ENCODE measurements at places on chromosomes 1 and 21.

- no peak for DNase-seq
These were observed 3.8 kb downstream of the KANK4 start for GRCh38 chr1:62315387-62315786.

DNA sequence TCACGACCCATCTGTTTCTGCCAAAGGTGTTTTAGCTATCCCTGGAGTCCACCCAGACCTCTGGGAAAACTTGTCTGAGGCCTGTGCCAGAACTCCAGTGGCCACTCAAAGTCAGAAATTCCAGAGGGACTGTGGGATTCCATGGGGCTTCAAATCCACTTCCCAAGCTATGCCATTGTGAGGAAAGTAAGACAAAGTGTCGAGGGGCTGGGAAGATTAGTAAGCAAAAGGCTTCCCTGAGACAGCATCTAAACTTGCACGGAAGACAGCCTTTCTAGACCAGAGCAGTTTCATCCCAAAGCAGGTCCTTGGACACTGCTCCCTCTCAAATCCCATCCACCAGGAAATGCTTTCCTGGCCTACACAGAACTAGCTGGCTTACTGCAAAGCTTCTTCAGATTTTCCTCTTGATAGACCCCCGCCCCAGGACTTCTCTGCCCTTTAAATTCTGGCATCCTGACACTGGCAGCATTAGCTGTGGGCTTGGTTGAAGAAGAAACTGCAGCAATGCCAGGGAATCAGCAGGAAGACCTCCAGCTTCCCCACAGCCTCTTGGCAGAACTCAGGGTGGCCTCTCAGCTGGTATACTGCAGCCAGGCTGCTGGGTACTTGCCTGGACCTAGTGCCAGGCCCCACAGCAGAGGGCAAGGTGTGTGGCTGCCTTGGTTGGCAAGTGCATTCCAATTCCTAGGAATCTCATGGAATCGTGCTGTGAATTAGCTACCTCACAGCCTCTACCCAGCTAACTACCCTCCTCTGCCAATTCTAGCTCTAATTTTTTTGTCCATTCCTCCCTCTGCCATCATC is 27.3 kb upstream of the LMX1A start:
- DNase-seq, result no peak

DNA sequence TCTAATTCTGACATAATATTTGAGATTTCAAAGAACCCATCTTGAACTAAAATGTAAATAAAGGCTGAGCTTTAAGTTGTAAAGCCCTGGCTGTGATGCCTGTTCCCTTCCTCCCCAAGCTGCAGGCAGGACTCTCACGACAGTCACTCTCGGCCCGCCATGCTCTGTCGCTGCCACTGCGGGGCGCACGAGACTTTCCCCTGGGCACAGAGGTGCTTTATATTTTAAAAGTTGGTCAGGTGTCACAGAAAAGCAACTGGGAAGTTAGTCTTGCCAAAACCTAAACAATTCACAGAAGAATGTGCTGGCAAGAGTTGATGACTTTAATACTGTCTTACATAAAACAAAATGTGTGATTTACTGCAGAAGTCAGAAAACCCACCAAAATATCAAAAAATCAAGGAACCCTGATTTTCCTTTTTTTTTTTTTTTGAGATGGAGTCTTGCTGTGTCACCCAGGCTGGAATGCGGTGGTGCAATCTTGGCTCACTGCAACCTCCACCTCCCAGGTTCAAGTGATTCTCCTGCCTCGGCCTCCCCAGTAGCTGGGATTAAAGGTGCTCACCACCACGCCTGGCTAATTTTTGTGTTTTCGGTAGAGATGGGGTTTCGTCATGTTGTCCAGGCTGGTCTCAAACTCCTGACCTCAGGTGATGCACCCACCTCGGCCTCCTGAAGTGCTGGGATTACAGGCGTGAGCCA is 10.7 kb downstream of the LRRC47 start:
- DNase-seq, result no peak

GRCh38 chr1:46558141-46558963 is 6.9 kb upstream of the KNCN start:
- DNase-seq, result no peak

DNA sequence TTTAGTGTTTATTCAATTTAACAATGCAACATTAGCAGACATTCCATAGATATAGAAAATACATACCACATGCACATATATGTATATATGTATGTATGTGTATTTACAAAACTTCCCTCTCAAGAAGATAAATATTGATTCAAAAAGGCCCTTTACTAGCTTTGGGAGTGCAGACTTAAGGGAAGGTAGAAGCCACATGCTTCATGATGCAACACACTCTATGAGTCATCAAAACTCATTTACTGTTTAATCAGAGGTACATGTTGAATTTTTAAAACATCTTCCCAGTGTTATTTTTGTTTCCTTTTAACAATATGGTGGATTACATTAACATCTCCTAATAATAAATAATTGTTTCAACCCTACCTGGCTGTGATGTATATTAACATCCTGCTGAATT is 61.4 kb upstream of the KIRREL1 start:
- DNase-seq, result peak; percentile 26

DNA sequence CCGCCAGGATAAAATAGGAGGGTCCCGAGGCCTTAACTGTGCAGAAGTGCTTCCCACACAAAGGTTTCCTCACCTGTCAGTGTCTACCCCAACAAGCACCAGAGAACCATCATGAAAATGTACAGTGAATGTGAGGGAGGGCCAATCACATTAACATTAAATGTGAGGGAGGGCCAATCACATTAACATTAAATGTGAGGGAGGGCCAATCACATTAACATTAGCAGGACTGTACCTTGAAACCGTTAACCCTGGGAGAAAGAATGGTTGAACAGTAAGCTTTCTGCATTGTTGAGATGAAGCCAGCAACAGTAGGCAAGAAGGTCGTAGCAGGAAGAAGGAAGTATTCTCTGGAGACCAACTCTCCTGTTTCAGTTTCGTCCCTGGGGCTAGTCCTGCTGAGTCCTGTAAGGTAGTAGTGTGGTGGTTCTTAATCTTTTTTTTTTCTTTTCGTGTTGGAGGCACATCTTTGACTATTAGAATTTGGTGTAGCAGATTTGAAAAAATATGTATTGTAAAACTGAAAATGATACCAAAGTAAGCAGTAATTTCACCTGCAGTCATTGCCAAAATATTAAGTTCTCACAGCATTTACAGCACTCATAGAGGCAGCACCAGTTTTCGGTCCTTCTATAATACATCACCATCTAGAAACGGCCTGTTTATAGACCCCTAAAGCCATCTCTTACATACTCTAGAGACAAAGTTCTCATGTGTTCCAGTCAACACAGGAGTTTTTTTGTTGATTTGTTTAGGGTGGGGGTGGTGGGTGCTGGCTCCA is 98.6 kb upstream of the PPP2R5A start:
- no peak for DNase-seq

DNA sequence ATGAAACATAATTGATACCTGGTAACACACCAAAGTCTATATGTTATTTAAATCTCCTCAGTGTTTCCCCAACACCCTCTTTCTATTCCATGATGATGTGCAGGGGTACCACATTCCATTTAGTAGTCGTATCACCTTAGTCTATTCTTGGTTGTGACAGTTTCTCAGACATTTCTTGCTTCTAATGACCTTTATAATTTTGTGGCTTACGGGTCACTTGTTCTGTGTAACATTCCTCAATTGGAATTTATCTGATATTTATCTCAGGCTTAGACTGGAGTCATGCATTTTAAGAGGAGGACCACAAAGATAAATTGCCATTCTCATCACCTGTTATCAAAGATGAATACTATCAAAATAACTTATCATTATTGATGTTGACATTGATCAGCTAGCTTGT is 679.6 kb downstream of the USP25 start:
- no peak for DNase-seq

DNA sequence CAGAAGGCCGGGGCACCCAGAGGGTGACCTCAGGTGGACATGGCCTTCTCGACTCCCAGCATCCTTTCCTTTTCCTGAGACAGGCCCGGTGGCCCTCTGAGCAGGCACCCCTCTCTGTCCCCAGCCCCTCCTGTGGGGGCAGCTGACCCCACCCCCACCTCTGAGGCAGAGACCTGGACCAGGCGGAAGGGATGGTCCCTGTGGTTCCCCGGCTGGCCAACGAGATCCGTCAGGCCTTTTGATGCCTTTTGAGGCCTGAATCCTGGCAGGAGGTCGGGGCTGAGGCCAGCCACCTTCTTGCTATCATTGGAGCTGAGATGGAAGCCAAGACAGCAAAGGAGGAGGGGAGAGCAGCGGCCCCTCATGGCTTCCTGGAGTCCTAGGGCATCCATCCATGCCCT is 50.2 kb upstream of the ACTRT2 start:
- DNase-seq, result no peak

DNA sequence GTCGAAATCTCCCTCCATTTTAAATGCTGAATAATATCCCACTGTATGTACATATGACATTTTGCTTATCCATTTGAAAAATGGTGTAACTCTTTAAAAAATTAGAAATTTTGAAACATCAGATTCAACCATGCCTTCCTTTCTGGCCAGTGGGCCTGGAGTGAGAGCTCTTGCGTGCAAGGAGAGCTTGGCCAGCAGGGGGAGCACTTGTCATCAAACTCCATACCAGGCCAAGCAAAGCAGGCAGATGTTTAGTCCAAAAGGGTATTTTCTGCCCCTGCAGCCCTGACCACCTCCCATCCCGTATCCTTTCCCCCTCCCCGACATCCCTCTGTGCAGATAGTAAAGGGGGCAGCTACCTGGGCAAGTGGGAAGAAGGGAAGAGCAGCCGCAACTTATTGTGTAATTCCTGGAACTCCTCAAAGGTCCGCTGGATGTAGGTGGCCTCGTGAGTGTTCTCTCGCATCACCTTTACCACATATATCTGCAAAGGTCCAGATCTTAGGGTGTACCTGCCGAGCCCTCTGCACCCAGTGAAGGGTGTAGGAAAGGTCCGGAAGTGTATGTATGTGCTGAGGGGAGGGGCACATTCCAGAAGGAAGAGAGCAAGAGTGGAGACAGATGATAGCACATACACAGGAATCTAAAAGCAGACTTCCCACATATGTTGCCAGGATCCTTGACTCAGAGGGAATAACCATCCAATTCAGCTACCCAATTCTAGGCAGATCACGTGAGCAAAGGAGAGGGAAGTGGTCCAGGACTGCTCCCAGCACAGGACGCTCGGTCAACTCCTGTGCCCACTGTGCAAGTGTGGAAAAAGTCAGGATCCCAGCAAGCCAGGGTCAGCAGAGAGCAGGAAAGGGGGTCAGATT is 19.9 kb upstream of the PPP1R15B start:
- peak; percentile 76 for DNase-seq

DNA sequence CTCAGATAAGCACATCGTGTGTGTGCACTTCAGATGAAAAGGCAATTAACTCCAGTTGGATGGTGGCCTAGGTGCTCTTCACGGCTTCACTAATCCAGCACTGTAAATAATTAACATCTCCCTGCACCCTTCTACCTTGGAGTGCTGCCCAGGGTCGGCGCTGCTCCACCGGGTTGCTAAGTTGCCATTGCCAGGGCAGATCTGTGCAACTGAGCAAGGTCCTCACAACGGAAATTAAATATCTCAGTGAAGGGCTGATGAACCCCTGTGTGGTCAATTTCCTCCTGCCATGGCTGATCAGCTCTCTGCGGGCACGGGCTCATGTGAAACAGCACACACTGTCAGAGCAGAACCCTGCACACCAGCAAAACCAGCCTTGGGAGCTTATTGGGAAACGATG is 63.2 kb downstream of the SYDE2 start:
- DNase-seq, result no peak

DNA sequence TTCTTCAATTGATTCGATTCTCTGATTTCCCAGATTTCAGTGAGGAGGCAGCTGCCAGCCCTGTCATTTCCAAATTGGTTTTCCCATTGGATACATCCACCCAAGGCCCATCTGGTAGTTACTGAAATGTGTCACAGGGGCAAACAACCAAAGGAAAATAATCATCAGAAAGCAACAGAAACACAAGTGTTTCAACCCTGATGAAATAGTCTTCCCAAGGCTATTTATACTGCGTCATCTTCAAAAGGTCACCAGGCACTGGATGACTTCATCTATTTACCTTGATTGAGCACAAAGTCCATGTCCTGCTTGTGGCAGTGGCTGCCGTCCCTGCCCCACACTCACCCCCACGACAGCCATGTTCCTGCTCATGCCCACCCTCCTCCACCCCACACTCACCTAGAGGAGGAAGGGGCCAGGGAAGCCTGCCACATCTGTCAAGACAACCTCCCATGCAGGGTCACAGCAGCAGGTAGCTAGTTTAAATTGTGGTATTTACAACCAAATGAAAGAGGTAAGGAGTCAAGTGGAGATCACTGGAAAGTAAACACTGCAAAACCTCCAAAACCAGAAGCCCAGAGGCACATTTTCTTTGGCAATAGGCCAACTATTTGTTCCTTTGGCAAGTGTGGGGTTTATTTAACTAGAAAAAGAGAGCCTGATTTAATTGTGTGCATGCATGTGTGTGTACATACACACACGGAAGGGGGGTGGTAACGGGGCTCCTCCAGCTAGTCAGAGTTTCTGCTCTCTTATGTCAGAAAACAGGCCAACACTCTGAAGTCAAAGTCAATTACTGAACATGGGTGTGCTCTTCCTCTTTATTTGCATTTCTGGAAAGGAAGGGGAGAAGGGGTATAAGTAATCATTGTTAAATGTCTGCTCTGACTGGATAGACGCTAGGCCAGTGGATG is 49.5 kb upstream of the RAB4A start:
- no peak for DNase-seq

DNA sequence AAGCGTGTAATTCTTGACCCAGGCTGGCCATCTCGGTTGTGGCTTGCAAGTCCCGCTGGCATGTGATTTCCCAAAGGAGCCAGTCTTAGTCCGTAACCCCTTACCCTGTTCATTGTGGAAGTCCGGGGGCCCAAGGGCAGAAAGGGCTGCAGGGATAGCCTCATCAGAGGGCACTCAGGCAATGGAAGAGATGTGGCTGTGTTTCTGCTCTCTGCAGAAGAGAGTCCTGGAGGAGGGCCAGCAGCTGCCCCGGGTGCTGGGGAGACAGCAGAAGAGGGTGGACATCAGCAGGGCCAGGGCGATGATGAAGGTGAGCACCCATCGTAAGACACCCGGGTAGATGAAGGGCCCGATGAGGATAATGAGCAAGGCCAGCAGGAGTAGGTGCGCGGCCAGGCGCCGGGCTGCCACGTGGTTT is 830 bp downstream of the RNF186 start:
- DNase-seq, result no peak

- DNase-seq, result peak; percentile 26
These were observed 1.9 kb upstream of the NTNG1 start for GRCh38 chr1:107138767-107139445.

- DNase-seq, result no peak
These were observed 2.4 kb downstream of the TMEM201 start for GRCh38 chr1:9590945-9591668.

DNA sequence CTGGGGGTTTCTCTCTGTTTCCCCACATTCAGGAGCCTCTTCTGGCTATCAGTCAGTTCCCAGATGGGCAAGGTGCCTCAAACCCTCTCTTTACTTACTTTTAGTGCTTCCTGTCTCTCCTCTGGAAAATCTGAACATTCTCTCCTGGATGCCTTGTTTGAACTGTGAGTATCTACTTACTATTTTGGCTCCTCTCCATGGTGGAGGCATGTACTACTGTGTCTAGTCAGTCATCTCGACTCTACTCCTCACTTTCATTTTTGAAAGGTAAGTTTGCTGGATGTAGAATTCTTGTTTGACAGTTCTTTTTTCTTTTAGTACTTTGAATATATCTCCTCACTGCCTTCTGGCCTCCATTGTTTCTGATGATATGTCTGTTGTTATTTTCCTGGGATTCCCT is 70.9 kb upstream of the FAM78B start:
- DNase-seq, result no peak

Measured in urothelium cell line (cell line).